ENCODE measurements at places on chromosomes 12 and 14. TPM values are rescaled to one million over a fixed set of nuclear protein-coding genes. Genes with fewer than 3 reads are reported as not detected.

DNA sequence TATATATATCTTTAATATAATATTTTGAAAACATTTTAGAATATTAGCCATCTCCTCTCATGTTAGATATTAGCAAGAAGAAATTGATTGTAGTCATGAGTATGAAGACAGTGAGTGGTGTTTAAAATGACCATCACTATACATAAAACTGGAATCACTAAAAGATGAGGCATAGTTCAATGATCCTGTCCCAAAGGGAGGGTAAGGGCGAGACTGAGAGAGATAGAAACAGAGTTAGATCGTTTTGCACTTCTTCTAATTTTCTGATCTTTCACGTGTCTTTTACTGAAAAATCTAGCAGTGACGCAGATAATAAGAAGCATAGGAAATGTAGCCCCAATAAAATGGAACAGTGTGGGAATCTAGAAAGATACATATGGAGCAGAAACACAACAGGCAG is 627.4 kb downstream of the SLC16A7 start:
- no peak for DNase-seq

DNA sequence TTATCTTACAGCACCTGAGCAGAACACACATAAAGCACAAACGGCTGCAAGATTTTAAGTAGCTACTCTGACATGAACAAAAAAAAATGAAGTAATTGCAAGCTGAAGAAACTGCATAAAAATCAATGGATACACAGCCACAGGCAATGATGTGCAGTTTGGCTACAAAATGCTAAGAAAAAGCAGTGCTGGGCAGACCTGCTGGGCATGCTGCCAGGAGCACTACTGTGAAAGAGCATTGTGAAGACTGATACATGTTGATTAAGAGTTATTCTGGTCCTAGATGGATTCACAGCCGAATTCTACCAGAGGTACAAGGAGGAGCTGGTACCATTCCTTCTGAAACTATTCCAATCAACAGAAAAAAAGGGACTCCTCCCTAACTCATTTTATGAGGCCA is 20.1 kb upstream of the RTN1 start:
- DNase-seq, result no peak

DNA sequence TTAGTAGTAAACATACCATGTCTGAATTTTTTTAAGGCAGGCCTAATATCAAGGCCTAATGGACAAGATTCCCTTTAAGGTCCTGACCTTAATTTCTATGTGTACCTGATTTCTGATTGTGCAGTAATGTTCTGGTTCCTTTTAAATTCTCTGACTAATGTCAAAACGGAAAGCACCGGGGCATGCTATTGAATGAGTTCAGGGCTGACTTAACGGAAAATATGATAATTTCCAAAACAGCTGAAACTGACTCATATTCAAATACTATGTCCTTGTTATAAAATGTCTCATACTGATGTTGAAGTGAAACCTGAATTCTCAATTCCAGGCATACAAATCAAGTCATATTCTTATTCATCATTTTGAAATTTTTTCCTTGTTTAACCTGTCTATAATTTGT is 6.7 kb downstream of the TAS2R43 start:
- peak; percentile 29 for DNase-seq

DNA sequence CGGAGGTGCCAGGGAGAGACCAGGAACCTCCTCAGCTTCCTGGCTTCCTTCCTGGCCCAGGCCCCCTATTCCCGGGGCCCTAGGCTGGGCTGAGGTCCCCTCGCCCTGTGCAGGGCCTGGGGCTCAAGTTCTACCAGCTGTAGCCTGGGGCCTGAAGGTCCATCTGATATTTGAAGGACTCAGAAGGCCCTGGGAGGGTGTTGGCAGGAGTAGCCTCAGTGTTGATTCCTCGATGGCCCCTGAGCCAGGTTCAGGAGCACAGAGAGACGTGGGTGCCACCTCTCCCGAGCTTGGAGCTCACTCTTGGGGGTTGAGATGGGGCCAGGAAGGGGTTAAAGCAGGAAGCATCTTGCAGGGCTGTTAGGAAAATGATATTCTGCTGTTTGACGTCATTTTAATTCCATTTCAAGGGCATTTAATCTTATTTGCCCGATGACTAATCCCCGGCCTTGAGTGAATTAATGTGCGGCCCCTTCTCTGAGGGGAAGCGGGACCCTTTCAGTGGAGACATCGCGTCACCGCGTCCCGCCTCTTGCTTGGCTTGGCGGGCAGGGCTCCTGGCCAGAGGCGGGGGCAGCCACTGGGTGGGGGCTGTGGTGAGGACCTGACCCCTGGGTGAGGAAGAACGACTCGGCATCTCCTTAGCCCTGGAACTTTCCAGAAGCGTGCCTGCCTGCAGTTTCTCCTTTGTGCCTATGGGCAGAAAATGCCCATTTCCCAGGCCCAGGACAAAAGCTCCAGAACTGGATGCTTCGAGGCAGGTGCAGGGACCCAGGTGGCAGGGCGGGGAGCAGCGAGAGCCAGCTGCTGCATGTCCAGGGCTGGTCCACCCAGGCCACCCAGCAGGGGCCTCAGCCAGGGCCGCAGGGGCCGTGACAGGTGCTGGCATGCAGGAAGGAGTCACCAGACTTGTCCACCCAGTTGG is 158.3 kb downstream of the KIF26A start:
- no peak for DNase-seq

- DNase-seq, result no peak
Measured at GRCh38 chr12:63940310-63941005, 96.0 kb downstream of the SRGAP1 start.

- no peak for DNase-seq
Measured at GRCh38 chr12:62806244-62806836, 128.6 kb downstream of the PPM1H start.

- DNase-seq, result no peak
Measured at GRCh38 chr12:40635141-40635731, 57.0 kb upstream of the CNTN1 start.

DNA sequence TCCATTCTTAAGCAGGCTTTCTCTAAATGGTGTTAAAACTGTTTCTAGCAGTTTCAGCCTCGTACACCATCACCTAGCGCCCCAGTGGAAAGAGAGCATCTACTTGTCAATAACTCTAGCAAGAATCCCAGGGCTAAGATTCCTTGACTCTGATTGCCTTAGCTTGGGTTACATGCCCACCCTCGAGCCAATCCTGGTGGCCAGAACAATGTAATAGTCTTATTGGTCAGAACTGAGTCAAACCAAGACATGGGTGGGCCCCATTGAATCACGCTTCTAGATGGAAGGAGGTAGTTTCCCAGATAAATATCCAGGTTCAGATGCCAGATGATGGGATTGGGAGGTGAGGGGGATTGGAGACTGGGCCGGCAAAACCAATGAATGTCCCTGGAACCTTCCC is 55.9 kb upstream of the MED13L start:
- DNase-seq, result no peak

- no peak for DNase-seq
Measured at GRCh38 chr12:123979566-123979965, 6.6 kb downstream of the ZNF664 start.

GRCh38 chr12:76962099-76962498 is 83.3 kb upstream of the CSRP2 start:
- DNase-seq, result no peak

GRCh38 chr12:45773747-45774146 is 44.2 kb downstream of the ARID2 start:
- no peak for DNase-seq

GRCh38 chr12:24788886-24789285 is 160.0 kb downstream of the BCAT1 start:
- no peak for DNase-seq

GRCh38 chr14:69288956-69289705 is 29.2 kb downstream of the GALNT16 start:
- no peak for DNase-seq

DNA sequence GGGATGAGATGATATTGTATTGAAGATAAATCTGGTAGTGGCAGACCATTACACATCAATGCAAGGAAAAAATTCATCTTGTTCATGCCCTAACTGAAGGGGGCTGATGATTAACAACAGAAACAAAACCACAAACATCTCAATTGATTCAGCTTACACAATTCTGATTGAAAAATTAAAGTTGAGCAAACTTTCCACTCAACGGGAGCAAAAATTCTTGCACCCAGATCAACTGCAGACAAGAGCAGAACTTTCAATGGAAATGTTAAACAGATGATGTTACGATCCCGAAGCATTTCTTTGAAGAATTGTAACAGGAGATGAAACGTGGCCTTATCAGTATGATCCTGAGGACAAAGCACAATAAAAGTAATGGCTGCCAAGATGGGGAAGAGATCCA is 172.4 kb upstream of the SOX5 start:
- DNase-seq, result no peak

- DNase-seq, result no peak
Measured at GRCh38 chr14:78848234-78848820, 678.2 kb downstream of the NRXN3 start.

DNA sequence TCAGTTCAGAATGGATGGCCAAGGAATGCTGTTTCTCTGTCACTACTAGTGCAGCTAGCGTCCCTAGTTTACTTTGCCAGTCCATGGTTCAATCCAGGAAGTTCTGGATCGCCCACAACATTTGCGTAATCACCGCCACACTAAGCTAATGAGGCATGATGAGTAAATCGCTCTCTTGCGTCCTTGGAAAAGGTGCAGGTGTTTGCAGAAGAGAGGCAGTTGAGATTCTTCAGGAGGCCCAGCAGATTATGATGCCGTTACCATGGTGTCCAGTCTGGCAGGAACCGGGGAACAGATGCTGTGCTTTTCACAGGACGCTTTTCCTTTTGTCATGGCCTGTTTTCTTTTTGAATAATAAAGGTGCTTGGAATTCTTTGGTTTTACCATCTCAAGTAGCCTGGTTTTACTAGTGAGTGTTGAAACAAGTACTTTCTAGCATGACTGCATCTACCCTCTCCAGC is 9.0 kb downstream of the TPH2 start:
- DNase-seq, result no peak

DNA sequence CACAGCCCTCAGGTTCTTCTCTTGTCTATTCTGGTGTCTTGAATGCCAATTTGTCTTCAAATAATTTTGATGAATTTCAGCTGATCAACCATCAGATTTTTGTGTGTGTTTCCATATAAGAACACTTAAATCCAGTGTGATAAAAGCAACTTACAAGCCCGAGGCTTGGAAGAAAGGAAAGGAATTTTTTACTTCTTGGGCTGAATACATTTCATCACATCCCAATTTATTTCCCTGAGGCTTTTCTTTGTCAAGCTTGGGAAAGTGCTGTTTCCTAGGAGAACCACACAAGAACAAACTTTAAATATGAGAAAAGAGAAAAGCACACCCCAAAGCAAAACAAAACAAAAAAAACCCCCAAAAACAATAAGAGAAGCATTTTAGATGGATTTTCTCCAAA is 26.6 kb downstream of the GPRC5D start:
- DNase-seq, result no peak

GRCh38 chr12:91007531-91008290 is 2.9 kb upstream of the EPYC start:
- DNase-seq, result no peak

DNA sequence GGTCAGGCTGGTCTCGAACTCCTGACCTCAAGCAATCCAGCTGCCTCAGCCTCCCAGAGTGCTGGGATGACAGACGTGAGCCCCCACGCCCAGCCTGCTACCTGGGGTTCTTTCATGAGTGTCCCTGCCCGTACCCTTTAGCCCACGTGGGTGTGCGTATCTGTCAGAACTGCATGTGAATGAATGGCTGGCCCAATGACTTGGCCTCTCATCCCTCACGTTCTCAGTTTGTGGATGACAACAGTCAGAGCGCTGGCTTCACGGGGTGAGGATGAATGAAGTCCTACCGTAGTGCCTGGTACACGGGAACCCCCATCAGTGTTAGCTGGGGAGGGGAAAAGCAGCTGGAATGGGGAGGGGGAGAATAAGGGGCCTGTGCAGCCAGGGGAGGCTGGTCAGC is 16.1 kb upstream of the ZDHHC22 start:
- DNase-seq, result no peak

DNA sequence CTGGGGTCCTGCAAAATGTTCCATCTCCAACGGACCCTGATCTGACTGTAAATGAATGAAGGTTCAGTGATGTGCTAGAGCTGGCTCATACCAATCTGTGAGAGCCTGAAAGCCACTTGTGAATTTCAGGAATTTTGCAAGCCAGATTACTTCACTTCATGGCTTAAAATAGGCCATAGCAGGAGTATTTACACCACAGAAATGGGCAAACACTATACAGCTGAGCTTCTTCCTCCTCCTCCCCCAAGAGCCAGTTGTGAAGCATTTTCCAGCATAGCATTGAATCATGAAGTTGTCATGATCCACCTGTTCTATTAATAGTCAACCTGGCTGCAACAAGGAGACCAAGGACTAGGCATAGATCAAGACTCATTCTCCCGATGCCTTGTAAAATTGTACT is 141.3 kb upstream of the RASSF8 start:
- no peak for DNase-seq

DNA sequence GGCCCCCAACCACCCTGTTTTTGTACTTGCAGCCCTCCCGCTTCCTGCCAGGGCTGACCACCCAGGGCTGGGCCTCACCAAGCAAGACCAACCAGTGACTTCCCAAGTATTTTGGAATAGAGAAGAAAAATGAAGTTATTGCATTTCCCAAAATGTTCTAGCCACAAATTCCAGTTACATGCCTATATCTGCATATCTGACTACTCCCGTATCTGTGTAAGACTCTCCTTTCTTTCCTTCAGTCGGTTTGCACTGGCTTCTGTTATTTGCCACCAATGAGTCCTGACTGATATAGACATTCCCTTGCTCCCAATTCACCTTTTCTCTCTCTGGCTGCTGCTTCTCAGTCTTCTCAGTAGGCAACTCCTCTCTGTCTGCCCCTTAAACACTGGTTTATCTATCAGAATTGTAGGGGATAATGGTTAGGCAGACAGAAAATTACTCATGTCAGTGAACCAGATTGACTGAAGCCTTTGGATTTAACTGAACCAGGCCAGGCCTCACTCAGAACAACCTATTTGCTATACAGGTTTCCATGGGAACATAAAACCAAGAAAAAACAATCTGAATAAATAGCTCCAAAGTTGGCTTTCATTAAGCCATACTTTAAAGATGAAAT is 85.3 kb downstream of the SPTSSA start:
- no peak for DNase-seq

GRCh38 chr14:54332490-54332889 is 64.3 kb upstream of the CDKN3 start:
- no peak for DNase-seq

DNA sequence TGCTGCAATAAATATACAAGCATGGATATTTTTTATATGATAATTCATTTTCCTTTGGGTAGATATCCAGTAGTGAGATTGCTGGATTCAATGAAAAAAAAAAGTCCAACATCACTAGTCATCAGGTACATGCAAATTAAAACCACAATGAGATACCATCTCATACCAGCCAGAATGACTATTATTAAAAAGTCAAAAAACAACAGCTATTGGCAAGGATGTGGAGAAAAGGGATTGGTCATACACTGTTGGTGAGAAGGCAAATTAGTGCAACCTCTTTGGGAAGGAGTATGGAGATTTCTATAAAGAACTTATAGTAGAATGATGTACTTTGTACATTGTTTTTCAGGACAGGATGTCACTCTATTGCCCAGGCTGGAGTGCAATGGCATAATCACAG is 531.2 kb upstream of the MGAT4C start:
- DNase-seq, result no peak

Gene VRTN
- total RNA-seq, result not detected

Gene RTRAF
- total RNA-seq, result 179 TPM

Gene RPGRIP1
- total RNA-seq, result not detected

Gene MYF6
- not detected for total RNA-seq

Gene DIO3
- not detected for total RNA-seq

Gene VASH1
- 6.5 TPM for total RNA-seq

Gene TMEM119
- 0.09 TPM for total RNA-seq

All from activated naive CD4-positive, alpha-beta T cell treated with anti-CD3 and anti-CD28 coated beads, Interleukin-2, amount 50 U/mL, for 72 hours (primary cell).